ENCODE measurements at places on chromosomes 3 and 15.

DNA sequence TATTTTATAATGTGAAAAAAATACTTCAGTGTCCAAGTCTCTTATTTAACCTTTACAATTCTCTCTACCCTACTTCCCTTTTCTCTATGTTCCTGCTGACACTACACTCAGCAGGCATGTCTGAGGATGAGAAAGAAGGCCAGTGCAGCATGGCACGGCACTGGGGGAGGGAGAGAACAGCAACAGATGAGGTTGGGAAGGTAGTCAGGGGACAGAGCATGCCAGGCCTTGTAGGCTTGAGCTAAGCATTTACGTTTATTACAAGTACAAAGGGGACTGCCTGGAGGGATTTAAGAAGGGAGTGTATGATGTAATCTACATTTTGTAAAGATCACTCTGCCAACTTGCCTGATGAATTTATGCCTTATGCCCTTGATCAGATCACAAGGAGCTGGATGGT lies 117.3 kb upstream of the WNT5A start:
- DNase-seq: no peak

GRCh38 chr3:55367384-55367783 lies 119.7 kb downstream of the WNT5A start:
- DNase-seq: no peak

DNA sequence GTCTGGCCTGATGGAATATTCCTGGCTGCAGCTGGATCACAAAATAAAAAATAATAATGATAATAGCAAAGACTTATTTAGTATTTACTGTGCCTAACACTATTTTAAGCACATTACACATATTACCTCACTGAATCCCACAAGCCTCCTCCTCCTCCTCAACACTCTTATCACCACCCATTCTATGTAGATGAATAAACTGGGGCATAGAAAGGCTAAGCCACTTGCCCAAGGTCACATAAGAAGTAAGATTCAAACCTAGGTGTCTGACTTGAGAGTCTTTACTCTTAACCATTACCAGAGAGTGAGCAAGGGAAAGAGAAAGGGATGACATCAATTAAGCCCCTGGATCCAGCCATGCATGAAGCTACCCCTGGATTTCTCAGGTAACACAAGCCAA lies 493.1 kb downstream of the SHQ1 start:
- no peak for DNase-seq

GRCh38 chr3:124694486-124694885 lies 35.8 kb upstream of the UMPS start:
- DNase-seq: no peak
